Kidney capillary endothelial cell (primary cell): ENCODE measurements at places on chromosomes 11 and 22.

GRCh38 chr11:57260937-57261783, 24.1 kb upstream of the APLNR start:
- no peak for DNase-seq

DNA sequence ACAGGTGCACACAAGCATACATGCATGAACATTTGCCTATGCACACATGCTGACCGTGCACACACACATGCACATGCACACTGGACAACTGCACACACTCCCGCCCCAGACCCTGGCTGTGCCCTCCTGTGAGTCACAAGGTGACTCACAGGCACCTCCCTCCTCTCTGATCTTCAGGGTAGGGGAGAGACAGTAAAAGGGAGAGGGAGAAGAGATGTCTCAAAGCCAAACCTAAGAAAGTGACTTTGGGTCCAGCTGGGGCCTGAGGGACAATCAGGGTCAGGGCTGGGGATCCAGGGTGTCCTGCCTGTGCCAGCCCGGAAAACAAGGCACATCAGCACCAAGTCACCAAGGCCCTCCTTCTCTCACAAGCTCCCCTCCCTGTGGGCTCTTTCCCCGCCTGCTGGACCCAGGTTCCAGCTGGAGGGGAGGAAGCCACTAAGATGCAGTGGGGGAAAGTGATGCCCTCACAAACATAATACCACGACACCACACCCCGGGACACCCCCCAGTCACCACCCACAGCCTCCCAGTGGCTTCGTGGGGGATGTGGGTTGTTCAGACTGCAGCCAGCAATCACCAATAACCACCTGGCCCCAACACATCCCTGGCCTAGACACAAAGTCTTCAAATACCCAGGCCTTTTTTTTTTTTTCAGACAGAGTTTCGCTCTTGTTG, 39.3 kb downstream of the PDGFB start:
- peak; percentile 62 for DNase-seq

DNA sequence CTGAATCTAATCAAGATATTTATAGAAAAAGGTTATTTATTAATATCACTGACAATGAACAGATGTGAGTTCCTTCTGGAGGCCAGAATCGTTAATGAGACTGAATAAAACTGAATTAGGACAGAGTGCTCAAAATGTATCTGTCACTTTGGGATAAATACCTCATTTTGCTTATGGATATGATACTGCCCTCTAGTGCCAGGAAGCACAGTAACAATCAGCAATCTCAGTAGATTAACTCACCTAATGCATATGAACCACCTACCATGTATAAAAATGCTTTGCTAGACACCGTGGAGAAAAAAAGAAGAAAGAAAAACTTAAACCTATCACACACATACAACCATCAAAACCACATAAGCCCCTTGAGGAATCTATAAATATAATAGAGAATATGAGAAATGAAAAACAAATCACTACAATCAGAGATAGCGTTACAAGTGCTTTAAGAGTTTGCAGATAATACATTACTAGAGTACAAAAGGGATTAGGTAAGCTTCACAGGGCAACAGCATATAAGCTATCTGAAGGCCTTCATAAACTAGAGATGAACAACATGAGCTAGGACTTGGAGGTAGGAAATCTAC, 117.4 kb downstream of the SGSM3 start:
- DNase-seq = peak; percentile 37

DNA sequence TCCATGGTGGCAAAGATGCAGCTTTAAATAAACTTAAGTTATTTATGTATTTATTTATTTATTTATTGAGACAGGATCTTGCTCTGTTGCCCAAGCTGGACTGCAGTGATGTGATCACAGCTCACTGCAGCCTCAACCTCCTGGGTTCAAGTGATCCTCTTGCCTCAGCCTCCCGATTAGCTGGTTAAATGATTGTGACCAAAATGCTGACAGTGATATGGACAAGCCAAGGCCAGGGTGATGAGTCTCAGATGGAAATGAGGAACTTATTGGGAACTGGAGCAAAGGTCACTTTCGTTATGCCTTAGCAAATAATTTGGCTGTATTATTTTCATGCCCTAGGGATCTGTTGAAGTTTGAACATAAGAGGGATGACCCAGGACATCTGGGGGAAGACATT, 9.3 kb upstream of the LRP5 start:
- no peak for DNase-seq

GRCh38 chr11:75858613-75859012, 43.6 kb downstream of the UVRAG start:
- no peak for DNase-seq

- no peak for DNase-seq
These were observed 130.0 kb downstream of the CACNA1I start for GRCh38 chr22:39700565-39700964.
